ENCODE measurements at places on chromosomes 6 and 20. TPM values are rescaled to one million over a fixed set of nuclear protein-coding genes. Genes with fewer than 3 reads are reported as not detected.

DNA sequence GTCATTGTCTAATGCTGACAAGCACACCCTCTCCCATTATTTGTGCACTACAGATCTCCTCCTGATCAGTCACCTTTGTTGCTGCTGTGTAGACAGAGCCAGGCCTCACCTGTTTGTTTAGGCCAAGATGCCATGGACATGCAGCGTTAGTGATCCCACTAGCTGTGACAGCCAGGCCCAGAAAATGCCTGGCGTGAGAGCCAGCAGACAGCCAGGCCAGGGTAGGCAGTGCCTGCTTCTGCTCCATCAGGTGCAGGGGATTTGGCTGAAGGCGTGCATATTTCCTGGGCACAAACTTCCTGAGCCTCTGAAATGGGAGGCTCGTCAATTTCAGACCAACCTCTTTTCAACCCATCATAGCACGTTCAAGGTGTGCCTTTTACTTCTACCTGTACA, 27.3 kb downstream of the MANBAL start:
- no peak for DNase-seq

DNA sequence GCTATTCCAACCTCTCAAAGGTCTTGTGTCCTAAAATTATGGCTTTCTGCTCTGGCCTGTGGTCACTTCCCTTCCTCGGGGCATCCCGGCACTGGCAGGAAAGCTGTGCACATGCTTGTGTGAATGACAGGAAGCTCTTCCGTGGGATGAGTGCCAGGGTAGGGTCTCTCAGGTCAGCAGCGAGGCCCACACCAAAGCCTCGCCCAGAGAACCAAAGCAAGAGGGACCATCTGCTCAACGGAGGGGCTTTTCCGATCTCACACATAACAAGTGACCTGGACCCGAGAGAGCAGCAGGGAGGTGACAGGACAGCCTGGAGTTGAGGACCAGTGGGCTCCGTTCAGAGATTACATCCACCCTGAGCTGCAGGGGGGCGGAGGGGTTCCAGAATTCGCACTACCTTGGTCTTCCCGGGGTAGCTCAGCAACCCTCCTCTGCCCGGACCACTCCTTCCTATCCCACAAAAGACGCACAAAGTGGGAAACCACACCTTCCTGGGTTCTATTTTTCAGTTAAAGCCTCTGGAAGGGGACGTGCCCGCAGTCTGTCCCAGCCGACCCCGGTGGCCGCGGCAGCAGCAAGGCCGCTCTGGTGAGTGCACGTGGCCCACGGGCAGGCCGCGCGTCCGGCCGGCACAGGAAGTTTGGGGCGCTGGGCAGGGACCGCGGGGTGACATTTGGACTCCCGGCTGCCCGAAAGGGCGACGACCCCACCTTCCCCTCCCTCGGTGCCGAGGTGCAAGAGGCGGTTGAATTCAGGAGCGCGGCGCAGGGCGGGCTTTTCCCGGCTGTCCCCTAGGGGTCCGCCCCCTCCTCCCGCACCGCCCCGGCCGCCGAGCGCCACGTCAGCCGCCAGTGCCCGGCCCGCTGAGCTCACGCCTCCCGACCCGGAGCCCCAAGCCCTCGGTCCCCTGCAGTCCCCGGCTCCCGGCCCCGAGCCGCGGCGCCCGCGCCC, 988 bp downstream of the TXNDC5 start:
- no peak for DNase-seq

- no peak for DNase-seq
Measured at GRCh38 chr6:11535801-11536230, 1.7 kb upstream of the TMEM170B start.

- no peak for DNase-seq
Measured at GRCh38 chr6:12613811-12614210, 102.8 kb upstream of the PHACTR1 start.

DNA sequence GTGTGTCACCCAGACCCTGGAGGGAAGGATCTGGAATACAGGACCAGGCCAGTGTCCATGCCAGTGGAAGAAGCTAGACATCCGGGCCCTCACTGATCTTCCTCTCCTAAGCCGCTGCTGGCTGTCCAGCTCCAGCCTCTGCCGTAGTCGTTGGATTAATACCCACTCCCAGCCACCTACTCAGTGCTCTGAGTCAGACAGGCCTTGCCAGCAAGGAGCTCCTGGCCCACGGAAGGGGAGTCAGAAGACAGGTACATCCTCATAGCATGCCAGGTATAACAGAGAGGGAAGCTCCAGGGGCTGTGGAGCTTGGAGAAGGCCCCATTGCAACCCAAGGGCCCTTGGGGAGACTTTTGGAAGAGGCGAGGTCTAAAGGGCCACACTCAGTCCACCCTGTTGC, 49.0 kb downstream of the STK35 start:
- no peak for DNase-seq

GRCh38 chr6:35078896-35079295, 62.2 kb downstream of the TCP11 start:
- no peak for DNase-seq

GRCh38 chr6:12112540-12113189, 100.6 kb downstream of the HIVEP1 start:
- no peak for DNase-seq

GRCh38 chr6:155466539-155466938, 10.9 kb upstream of the NOX3 start:
- DNase-seq: no peak

GRCh38 chr6:37942606-37943376, 123.3 kb downstream of the ZFAND3 start:
- no peak for DNase-seq

DNA sequence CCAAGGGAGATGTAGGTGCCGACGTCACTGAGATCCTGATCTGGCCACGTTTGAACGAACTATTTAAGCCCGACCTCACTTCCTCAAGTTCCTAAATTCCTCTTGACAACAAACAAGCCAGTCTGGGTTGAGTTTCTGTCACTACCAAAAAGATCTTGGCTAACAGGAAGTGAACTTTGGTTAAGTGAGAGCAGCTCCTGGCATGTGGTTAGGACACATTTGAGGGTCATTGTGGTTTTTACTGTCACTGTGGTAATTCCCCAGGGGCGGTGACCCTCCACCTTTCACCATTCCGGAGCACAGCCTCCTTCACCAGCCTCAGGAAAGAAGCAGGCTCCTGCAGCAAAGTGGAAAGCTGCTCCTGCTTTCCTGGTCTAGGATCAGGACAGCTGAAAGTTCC, 43.1 kb upstream of the ZNF831 start:
- DNase-seq: no peak

- DNase-seq: no peak
Measured at GRCh38 chr6:88520017-88520338, 353.8 kb upstream of the CNR1 start.

- DNase-seq: no peak
Measured at GRCh38 chr20:35286077-35286898, 1.7 kb upstream of the EIF6 start.

GRCh38 chr6:113762641-113763040, 94.5 kb upstream of the MARCKS start:
- DNase-seq: no peak

GRCh38 chr6:87182940-87183339, 27.6 kb downstream of the ZNF292 start:
- no peak for DNase-seq

- DNase-seq: no peak
Measured at GRCh38 chr6:110939429-110940200, 18.9 kb upstream of the GTF3C6 start.

GRCh38 chr20:17875981-17876385, 92.6 kb downstream of the SNX5 start:
- DNase-seq: no peak

The PREX1 gene
- total RNA-seq: 17.7 TPM

The SLC16A10 gene
- total RNA-seq: 5.4 TPM

The RSPH9 gene
- total RNA-seq: 0.74 TPM

The ECT2L gene
- total RNA-seq: not detected

The PACRG gene
- total RNA-seq: not detected

The HECA gene
- total RNA-seq: 35.8 TPM
